ENCODE measurements at places on chromosomes 13 and 19. TPM values are rescaled to one million over a fixed set of nuclear protein-coding genes. Genes with fewer than 3 reads are reported as not detected.

The A1BG gene
- polyA plus RNA-seq = 1.2 TPM

The IGFL3 gene
- not detected for polyA plus RNA-seq

The GTPBP3 gene
- 32.5 TPM for polyA plus RNA-seq

The ZNF226 gene
- 23.8 TPM for polyA plus RNA-seq

All from left renal pelvis (tissue), 4 donors.